ENCODE measurements at places on chromosomes 4 and X.

GRCh38 chrX:140157611-140158010 is 192.3 kb upstream of the CXorf66 start:
- no peak overlapping the region for H3K4me3 ChIP-seq
- H3K36me3 ChIP-seq: no peaks in the 10 kb centered on the region
- H3K4me1 ChIP-seq: no peaks in the 10 kb centered on the region
- H3K27ac ChIP-seq: no peak overlapping the region

- H3K4me1 ChIP-seq: no peaks in the 10 kb centered on the region
- H3K4me3 ChIP-seq: no peak overlapping the region
- no peaks in the 10 kb centered on the region for H3K36me3 ChIP-seq
- H3K27ac ChIP-seq: no peak overlapping the region
Measured at GRCh38 chrX:29172880-29173279, 585.6 kb downstream of the IL1RAPL1 start.

DNA sequence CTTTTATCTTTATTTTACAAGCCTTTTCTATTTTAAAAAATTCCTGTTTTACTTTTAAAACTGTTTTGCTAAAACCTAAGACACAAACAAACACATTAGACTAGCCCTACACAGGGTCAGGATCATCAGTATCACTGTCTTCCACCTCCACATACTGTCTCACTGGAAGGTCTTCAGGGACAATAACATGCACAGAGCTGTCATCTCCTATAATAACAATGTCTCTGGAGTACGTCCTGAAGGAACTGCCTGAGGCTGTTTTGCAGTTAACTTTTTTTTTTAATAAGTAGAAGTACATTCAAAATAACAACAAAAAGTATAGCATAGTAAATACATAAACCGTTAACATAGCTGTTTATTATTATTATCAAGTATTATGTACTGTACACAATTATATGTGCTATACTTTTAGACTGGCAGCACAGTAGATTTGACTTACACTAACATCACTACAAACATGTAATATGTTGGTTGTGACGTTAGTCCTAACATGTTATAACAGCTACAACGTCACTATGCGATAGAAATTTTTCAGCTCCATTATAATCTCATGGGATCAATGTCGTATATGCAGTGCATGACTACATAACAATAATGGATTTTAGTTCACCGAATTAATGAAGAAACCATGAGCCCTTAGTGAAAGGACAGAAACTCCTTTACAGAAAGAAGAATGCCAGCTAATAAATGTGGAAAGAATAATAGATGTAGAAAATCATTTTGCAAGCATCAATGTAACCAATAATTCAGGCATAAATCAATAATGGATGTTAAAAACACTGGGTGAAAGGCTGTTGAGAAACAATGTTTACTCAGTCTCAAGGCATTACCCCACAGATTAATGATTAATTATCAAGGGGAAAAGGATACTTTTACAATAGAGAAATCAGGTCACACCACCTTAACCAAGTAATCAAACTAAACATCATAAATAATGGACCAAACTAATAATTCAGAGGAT is 49.2 kb downstream of the FBXW7 start:
- no peak overlapping the region for H3K27ac ChIP-seq
- H3K4me3 ChIP-seq: no peak overlapping the region
- no peak for DNase-seq
- H3K27me3 ChIP-seq: no peaks in the 10 kb centered on the region
- no peaks in the 10 kb centered on the region for H3K36me3 ChIP-seq
- peaks cover 3% of the 10 kb centered on the region for H3K4me1 ChIP-seq

DNA sequence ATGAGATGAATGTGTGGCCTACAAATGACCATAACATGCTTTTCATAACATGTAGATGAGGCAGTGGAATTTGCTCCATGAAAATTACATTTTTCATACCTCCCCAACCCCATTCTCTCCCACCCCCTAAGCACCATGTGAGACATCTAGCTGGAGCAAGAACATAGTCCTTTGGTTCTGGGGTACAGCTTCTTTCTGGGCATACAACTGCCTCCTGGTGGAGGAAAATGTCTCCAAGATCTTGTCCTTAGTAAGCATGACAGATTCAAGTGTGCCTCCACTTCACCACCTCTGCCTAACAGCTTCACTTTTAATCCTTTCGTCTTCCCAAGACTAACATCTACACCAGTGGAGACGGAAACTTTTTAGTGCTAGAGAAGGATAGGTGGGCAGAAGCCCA is 8.0 kb downstream of the EXOC1L start:
- no peak overlapping the region for H3K4me3 ChIP-seq
- no peak for DNase-seq
- H3K36me3 ChIP-seq: no peaks in the 10 kb centered on the region
- H3K27me3 ChIP-seq: peaks cover 7% of the 10 kb centered on the region
- no peaks in the 10 kb centered on the region for H3K4me1 ChIP-seq

DNA sequence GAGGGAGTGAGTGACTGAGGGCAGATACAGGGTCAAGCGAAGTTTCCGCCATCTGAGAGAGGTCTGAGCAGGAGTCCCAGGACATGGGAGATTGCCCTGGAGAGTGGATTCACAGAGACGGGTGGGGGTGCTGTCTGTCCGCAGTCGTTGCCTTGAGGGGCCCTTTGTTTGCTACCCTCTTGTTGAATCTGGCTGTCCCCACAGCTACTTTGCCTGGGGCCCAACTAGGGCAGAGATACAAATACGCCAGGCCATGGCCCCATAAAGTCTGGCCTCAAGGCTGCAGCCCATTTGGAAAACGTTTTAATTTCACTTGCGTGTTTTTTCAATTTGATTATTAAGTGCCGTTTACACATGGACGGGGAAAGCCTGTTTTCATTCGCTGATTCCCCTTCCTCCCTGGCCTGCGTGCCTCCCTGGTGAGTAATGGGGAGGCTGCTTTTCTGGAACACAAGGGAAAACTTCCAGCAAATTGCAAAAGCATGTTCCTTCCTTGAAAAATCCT is 134.4 kb downstream of the SMIM20 start:
- no peak overlapping the region for H3K4me3 ChIP-seq
- no peak overlapping the region for H3K27ac ChIP-seq
- no peak for DNase-seq

DNA sequence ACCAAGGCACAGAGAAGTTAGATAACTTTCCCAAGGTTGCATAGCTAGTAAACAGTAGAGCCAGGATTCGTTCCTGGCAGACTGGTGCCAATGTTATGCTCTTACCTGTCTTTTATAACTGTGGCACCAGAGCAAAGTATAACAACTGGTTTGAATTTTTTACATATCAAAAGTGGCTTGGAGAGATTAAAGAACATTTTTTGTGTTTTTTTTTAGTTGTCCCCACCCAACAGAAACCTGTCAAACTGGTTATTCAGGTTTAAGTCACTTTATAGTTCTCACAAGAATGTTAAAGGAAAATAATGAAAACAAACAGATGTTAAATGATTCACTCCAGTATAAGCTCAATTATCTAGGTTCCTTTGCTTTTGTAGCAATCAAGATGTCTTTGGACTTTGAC is 15.6 kb upstream of the FAM47E start:
- H3K4me3 ChIP-seq: no peak overlapping the region
- no peaks in the 10 kb centered on the region for H3K36me3 ChIP-seq
- no peak for DNase-seq
- H3K27me3 ChIP-seq: peaks cover 3% of the 10 kb centered on the region

- no peak for DNase-seq
- no peaks in the 10 kb centered on the region for H3K4me1 ChIP-seq
- no peaks in the 10 kb centered on the region for H3K27me3 ChIP-seq
- no peak overlapping the region for H3K4me3 ChIP-seq
- H3K27ac ChIP-seq: no peak overlapping the region
- H3K36me3 ChIP-seq: no peaks in the 10 kb centered on the region
Measured at GRCh38 chr4:114907568-114907967, 205.9 kb downstream of the NDST4 start.

GRCh38 chrX:135213200-135213844 is 38.5 kb upstream of the ETDA start:
- H3K4me1 ChIP-seq: no peaks in the 10 kb centered on the region
- no peaks in the 10 kb centered on the region for H3K27me3 ChIP-seq
- H3K27ac ChIP-seq: no peak overlapping the region
- H3K36me3 ChIP-seq: no peaks in the 10 kb centered on the region
- no peak for DNase-seq

GRCh38 chr4:156473151-156473550 is 498.4 kb downstream of the PDGFC start:
- no peak overlapping the region for H3K4me3 ChIP-seq
- H3K27ac ChIP-seq: no peak overlapping the region
- no peaks in the 10 kb centered on the region for H3K36me3 ChIP-seq
- H3K4me1 ChIP-seq: no peaks in the 10 kb centered on the region
- H3K27me3 ChIP-seq: no peaks in the 10 kb centered on the region

GRCh38 chr4:73817341-73817740 is 19.1 kb upstream of the CXCL6 start:
- no peak overlapping the region for H3K4me3 ChIP-seq
- DNase-seq: no peak
- H3K4me1 ChIP-seq: no peaks in the 10 kb centered on the region

GRCh38 chrX:392575-392846 is 5.8 kb upstream of the PPP2R3B start:
- no peaks in the 10 kb centered on the region for H3K27me3 ChIP-seq
- H3K27ac ChIP-seq: no peak overlapping the region
- H3K4me1 ChIP-seq: peaks cover 4% of the 10 kb centered on the region
- no peak overlapping the region for H3K4me3 ChIP-seq

Measured in T-cell (primary cell).